Hematopoietic multipotent progenitor cell treated with erythropoietin and hydrocortisone succinate and interleukin-3 and kit ligand, for 4 days (in vitro differentiated cells): ENCODE measurements at places on chromosomes 7 and 10.
A peak's percentile ranks its signal among the peaks of the same experiment; 100 is the strongest.

DNA sequence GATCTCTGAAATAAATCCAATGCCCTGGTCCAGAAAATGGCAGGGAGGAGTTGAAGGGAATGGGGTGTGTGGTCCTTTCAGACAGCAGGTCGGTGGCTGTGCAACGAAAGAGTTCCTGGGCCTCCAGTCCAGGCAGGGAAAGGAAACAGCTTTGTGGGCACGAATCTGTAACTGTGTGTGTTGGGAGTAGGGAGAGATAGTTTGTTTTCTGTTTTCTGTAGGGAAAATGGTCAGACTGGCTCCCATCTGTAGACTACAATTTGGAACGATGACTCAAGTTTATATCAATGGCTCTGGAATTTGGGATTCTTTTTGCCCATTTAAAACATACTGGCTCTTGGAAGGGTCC lies 2.6 kb upstream of the HOXA9 start:
- DNase-seq: no peak

- no peak for DNase-seq
These were observed 218.2 kb upstream of the KMT2E start for GRCh38 chr7:104795616-104796398.

DNA sequence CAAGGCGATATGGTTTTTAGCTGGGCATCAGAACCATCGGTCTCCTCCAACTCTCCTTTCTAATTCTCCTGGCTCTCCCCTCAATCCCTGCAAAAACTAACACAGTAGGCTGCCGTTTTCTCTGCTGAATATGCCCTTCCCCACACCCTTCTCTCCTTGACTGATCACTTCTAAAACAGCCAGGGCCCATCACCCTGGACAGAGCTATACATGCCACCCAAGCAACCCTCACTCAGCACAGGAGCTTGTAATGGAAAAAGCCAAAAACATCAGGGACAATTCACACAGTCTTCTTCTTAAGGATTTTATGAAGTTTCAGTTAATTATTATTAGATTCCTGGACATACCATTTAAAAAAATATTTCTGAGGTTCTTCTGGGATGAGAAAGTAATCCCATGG lies 61.5 kb downstream of the PIK3AP1 start:
- no peak for DNase-seq

DNA sequence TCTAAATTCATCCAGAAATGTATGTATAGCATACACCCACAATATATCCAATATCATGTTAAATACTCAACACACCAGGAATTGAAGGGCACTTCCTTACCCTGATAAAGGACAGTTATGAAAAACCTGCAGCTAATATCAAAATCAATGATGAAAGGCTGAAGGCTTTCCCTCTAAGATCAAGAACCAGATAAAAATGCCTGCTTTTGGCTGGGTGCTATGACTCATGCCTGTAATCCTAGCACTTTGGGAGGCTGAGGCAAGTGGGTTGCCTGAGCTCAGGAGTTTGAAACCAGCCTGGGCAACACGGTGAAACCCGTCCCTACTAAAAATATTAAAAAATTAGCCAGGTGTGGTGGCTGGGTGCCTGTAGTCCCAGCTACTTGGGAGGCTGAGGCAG lies 21.6 kb upstream of the UPP1 start:
- DNase-seq: no peak

- DNase-seq: peak; percentile 45
These were observed 831 bp downstream of the CCDC7 start for GRCh38 chr10:32446536-32447406.

DNA sequence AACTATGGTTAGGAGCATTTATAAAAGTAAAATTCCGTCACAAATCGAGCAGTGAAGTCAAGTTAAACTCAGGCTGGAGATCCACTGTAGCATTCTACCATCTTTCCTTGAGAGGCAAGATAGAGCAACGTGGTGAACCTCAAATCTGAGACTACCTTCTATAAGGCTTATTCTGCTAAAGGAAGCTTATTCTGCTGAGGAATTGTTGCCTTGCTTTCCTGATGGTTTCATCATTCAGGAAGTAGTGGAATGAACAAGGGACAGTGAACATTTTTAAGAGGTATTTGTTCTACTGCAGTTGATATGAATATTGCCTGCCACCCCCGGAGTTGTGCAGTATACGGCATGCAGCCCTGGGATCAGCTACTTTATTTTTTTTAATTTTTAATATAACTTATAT lies 170.8 kb downstream of the VPS50 start:
- DNase-seq: no peak

GRCh38 chr10:51960494-51960895 lies 261.1 kb upstream of the CSTF2T start:
- peak; percentile 75 for DNase-seq

- no peak for DNase-seq
These were observed 165.5 kb downstream of the DKK1 start for GRCh38 chr10:52479567-52479966.

DNA sequence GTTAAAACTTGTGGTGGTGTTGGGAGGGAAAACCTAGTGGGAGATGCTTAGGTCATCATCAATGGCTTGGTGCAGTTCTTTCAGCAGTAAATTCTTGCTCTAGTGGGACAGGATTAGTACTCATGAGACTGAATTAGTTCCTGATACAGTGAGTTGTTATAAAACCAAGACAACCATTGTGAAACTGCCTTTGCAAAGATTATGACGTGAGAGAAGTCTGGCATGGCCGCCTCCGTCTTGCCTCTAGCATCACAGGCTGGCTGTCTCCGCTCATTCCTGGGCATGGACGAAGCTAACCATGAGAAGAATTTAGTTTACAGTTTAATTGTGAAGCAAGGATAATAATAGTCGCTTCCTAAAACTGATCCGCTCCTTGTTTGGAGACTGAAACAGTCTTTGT lies 186.4 kb downstream of the KIF20B start:
- DNase-seq: no peak

GRCh38 chr10:12796401-12797160 lies 204.9 kb downstream of the CCDC3 start:
- DNase-seq: no peak

GRCh38 chr7:158316466-158317031 lies 271.1 kb downstream of the PTPRN2 start:
- DNase-seq: no peak

- no peak for DNase-seq
These were observed at the start of gene DGKB for GRCh38 chr7:14902589-14903067. Gene DGKB (minus strand): TSS chr7:14902751.

- DNase-seq: no peak
These were observed 22.8 kb upstream of the PRKAG2 start for GRCh38 chr7:151899513-151900360.

DNA sequence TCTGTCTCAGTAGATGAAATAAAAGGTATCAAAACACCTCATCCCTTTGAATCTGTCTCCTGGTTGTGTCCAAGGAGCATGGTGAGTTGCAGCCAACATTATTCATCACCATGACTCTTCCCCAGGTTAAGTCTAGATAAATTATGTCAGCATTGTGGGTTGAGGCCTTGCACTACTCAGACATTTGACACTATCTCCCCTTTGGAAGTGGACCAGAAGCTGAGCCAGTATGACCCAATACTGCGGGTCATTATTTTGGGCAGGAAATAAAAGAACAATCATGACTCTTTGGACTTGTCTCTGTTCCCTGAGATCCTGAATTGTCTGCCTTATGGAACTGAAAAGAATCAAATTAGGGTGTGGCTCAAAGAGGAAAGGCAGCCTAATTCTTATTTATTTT lies 168.2 kb upstream of the FAM171A1 start:
- DNase-seq: no peak

- DNase-seq: no peak
These were observed 226.5 kb downstream of the ADK start for GRCh38 chr10:74377476-74377875.

- DNase-seq: no peak
These were observed 98.0 kb upstream of the GLCCI1 start for GRCh38 chr7:7870555-7870954.

GRCh38 chr10:79293841-79294581 lies 53.3 kb upstream of the PPIF start:
- peak; percentile 81 for DNase-seq

DNA sequence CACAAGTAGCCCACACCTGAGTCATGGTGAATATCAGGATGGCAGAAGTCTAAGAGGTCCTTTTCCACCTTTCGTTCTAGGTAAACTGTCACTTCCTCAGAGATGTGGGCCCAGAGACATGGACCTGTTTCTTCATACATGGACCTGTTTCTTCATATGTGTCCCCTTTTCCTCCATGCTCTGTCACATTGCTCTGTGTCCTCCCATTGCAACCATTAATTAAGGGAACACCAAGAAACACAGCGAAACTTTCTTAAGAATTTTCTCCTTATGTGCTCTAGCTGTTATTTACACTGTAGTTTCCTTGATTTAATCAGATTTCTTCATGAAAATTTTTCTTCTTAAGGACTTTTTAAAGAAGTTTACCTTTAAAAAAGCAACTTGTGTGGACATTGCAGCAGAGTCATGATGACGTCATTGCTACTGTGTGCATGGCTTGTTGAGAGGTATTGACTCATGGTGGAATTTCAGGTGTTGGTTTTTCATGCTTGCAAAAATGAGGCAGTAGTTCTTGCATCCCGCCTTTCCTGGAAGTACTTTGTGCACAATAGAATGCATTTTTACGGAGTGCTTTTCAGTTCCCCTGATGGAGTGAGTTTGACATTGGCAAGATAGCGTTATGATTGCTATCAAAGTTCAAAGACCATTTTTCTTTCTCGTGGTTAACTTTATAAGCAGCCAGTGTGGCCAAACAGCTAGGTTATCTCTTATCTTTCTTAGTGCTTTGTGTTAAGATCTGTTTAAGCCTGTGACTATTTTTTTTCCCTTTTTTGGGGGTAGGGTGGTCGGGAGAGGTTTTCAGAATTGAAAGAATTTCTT lies 37.7 kb downstream of the CFAP58 start:
- DNase-seq: peak; percentile 27

GRCh38 chr10:86918022-86918471 lies 39.4 kb downstream of the MMRN2 start:
- no peak for DNase-seq

GRCh38 chr7:54841772-54842697 lies 83.0 kb upstream of the SEC61G start:
- peak; percentile 43 for DNase-seq

- no peak for DNase-seq
These were observed 1.9 kb upstream of the HBP1 start for GRCh38 chr7:107166736-107167426.

DNA sequence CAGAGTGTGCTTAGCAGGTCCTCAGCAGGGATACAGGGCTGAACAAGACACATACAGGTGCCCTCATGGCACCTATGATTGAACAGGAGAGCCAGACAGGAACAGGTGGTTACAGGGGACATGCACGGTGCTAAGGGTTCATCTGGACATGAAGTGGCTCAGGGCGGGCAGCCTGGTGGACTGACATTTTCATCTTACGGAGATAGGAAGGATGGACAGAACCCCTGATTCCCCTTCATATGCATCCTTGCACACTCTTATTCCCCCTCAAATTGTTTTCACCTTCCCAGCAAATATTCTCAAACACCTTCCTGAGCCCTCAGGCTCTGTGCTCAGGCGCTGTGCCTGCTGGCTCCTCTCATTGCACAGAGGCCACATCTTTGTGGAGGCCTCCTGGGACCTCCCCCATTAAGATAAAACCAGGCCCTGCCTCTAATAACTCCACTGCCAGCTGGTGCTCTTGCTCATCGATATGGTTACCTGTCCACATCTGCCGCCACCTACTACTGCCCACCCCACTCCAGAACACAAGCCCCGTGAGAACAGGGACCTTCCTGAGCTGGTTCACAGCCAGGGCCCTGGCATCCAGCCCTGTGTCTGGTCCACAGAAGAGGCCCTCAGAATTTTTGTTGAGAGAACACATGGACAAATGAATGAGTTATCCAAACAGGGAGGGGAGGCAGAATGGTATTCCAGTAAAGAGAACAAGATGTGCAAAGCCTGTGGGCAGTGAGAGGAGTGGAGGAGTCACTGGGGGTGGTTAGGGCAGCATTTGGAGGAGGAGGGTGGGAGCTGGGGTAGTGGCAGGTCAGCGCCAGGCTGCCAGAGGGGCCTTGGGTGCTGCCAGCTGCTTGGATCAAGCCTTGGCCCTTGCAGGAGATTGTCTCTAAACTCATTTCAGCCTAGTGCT lies 68.9 kb upstream of the AQP1 start:
- DNase-seq: no peak

GRCh38 chr10:97759158-97759887 lies 12.5 kb downstream of the SFRP5 start:
- peak; percentile 81 for DNase-seq

DNA sequence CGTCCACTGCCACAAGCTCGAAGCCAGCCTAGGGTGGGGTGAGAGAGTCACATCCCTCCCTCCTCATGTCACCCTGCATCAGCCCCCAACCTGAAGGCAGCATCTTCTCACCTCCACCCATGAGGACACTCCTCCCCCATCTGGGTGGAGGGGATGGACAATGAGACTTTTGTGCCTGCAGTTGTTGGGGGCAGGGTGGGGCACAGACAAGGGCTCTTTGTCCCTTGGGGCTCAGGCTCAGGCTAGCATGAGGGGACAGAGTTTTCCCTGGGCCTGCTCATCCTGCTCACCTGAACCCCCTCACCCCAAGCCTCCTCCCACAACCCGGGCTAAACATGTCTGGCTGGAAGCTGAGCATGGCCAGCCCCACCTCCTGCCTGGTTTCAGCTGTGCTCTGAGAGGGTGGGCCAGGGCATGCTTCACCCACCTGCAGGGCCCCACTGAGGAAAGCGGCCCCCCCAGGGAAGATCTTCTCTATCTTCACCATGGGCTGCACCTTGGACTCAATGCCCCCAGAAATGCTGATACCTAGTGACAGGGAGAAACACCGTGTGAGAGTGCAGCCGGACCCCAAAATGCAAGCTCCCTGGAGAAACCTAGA lies 9.3 kb downstream of the LZTS2 start:
- DNase-seq: no peak

DNA sequence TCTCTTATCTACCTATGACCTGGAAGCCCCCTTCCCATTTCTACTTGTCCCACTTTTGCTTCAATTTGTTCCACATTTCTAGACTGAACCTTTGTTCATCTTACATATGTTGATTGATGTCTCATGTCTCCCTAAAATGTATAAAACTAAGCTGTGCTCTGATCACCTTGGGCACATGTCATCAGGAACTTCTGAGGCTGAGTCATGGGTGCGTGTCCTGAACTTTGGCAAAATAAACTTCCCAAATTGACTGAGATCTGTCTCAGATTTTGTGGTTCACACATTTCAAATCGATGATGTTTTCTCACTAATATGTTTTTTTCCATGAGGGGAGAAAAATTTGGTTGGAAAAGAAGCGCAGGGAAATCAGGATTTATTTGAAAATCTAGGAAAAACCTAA lies 406.2 kb upstream of the LRRTM3 start:
- no peak for DNase-seq

GRCh38 chr7:31892099-31892829 lies 177.9 kb downstream of the PDE1C start:
- no peak for DNase-seq

- DNase-seq: no peak
These were observed 264.5 kb downstream of the SDHAF3 start for GRCh38 chr7:97381815-97382554.
